Activated T-cell treated with anti-CD3 and anti-CD28 coated beads for 1 hour (primary cell): ENCODE measurements at places on chromosomes 7 and 10.

GRCh38 chr10:96840841-96841518, 8.9 kb downstream of the LCOR start:
- DNase-seq, result no peak

- DNase-seq, result no peak
These were observed 193.0 kb upstream of the PITRM1 start for GRCh38 chr10:3365630-3366029.

GRCh38 chr10:53458007-53458406, 685.4 kb upstream of the MBL2 start:
- no peak for DNase-seq

DNA sequence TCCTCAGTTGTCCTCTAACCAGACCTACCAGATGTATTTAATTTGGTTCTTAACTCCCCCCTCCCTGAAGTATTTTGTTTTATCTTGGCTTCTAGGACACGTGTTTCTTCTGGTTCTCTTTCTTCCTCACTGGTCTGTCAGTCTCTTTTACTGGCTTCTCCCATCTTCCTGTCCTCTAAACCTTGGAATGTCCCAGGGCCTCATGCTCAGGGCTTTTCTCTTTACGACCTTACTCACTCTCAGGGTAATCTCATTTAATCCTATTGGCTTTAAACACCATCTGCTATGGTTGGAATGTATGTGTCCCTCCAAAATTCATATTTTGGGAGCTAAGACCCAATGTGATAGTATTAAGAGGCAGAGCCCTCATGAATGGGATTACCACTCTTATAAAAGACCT, 418.2 kb upstream of the PODXL start:
- no peak for DNase-seq

GRCh38 chr10:72392571-72392970, 37.9 kb upstream of the DNAJB12 start:
- DNase-seq, result no peak

DNA sequence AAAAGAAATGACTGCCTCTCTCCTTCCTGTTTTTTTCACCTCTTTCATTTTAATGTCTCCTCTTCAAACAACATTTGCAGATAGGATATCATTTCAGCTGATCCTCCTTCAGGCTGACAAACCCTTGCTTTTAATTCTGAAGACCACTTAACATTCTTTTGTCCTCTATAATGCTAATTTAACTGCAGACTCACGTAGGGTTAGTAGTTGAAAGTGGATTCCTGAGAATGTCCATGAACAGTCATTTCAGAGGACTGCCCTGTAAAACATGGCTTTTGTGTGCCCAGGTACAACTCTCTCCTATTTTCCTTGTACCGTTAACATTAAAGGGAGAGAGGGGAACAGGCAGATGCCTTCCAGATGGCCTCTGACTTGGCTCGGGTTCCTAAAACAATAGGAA, 524.4 kb downstream of the SDK1 start:
- DNase-seq, result no peak

GRCh38 chr10:94363251-94363565, 469 bp upstream of the NOC3L start:
- no peak for DNase-seq

DNA sequence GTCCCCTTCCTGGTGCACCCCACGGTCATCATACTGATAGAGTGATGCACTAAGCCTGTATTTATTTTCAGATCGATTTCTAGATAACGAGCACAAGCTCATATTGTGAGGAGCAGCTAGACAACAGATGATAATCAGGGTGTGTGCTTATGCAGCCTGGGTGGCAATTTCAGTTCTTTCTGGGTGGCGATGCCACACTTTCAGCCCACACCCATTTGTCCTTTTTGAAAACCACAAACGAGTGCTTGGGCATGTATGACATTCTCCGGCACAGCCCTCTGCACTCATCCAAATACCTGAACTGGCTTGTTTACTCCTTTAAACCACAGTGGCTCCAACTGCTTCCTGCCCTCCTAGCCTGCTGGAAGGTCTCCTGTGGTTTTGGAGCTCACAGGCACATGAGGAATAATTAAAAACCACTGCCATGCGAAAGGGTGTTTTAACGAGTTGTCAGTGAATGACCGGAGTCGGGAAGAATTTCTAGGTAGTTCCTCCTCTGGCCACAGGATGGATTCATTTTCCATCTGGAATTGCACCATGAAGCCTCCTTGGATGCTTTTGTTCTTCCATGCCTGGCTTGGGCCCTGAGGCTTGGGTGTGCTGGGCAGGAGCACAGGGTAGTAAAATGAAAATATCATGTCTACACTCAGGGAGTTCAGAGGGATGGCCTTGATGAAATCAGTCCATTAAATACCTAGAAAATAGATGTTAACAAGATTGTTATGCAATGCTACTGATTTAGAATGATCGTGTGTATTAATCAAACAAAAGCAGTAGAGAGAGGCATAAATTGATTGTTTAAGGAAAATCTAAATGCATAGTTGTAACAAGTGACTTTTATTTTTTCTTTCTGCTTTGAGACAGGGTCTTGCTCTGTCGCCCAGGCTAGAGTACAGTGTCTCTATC, 52.4 kb upstream of the ITGB1 start:
- DNase-seq, result no peak

DNA sequence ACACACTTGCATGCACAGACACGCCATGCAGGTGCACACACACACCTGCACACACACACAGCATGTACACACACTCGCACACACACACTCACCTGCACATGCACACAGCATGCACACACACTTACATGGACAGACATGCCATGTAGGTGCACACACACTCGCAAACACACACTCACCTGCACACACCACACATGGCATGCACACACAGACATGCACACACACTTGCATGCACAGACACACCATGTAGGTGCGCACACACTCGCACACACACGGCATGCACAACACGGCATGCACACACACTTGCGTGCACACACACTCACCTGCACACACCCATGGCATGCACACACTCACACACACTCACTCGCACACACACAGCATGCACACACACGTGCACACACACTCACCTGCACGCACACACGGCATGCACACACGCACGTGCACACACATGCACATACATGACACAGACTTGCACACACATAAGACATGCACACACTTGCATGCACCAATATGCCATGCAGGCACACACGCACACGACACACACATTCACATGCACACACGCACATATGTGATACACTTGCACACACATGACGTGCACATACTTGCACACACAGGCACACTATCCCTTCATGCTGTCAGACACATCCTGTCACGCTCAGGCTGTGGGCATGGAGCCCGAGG, 56.8 kb downstream of the INSIG1 start:
- DNase-seq, result no peak

- no peak for DNase-seq
These were observed 11.5 kb downstream of the NPFFR1 start for GRCh38 chr10:70271996-70272924.

DNA sequence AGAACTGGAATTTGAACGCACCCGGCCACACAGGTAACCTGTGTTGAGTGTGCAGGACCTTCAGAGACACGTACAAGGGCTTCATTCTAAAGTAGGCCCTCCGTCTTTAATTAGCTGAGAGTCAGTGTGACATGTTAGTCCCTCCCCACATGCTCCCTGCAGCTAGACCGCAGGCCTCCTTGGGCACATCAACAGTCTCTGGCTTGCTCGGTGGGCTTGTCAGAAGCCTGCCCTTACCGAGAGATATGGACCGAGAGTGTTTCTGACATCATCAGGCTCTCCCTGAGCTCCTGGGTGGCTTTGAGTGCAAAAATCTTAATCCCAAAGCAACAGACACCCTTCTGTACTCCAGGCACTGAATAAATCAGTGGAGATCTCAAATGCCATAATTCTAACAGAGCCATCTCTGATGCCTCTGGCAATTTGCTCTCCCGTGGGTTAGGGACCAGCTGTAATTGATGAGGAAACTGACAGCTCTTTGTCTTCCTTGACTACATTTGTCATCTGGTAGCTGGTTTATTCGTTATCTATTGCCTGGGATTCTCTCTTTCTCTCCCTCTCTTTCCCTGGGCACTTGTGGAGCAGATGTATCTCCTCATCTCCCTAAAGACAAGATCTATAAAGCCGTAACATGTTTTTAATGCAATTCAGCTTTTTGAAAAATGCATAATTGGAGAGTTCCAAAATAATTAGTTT, 850.6 kb downstream of the TYW1 start:
- no peak for DNase-seq

DNA sequence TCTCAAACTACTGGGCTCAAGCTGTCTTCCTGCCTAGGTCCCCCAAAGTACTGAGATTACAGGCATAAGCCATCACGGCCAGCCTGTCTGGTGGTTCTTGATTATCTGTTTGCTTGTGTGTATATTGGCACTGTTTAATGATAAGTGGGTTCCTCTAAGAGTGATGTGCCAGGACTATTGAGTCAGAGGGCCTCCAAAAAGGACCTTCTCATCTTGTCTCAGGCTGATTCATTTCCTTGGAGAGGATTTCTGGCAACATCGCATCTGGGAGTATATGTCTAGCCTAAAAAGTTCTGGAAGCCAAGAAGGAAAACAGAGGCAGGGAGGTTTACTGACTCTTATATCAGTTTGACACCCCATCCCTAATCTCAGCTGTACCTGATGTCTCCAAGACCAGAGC, 27.1 kb upstream of the AKAP9 start:
- DNase-seq, result no peak

DNA sequence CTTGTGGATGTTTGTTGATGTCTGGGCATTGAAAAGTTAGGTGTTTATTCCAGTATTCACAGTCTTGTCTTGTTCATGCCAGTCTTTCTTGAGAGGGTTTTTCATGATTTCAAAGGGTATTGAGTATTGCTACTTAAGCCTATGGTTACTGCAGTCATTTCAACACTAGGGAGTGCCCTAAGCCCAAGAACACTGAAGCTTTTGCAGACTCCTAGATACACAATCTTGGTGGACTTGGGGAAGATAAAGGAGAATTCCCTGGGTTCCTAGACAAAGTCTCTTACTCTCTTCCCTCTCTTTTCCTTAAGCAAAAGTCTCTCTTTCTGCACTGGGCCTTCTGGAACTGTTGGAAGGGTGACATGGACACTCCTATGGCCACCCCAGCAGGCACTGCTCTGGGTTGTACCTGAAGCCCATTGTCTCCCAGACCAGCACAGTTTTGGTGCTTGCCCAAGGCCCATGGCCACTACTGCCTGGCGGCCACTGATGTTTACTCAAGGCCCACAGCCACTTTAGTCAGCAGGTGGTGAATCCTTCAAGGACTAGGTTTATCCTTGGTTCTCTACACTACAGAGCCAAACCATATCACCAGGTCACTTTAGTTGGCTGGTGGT, 24.9 kb downstream of the SAMD9 start:
- no peak for DNase-seq

- DNase-seq, result no peak
These were observed 111.5 kb downstream of the CCNY start for GRCh38 chr10:35447693-35448407.

GRCh38 chr7:70919481-70920073, 212.4 kb upstream of the GALNT17 start:
- DNase-seq, result no peak

DNA sequence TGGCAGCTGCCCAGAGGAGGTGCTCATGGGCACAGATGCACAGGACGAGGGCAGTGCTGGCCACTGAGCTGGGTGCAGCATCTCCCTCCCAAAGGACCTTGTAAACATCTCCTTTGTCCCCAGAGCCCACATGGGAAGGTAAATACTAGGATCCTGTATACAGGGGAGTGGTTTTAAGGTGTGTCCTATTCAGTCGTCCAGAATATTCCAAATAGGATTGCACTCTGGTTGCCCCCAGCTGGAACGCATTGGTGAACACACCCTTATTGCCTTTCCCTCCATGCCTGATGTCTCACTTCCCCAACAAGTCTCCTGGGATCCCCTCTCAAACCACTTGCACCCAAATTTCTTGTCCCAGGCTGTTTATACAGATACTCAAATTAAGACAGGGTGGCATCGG, 152.0 kb upstream of the PCBD1 start:
- DNase-seq, result no peak
